ENCODE measurements at places on chromosomes 12 and 14.

- no peak for DNase-seq
Observed at GRCh38 chr12:127963933-127964332, 303.0 kb upstream of the TMEM132C start.

DNA sequence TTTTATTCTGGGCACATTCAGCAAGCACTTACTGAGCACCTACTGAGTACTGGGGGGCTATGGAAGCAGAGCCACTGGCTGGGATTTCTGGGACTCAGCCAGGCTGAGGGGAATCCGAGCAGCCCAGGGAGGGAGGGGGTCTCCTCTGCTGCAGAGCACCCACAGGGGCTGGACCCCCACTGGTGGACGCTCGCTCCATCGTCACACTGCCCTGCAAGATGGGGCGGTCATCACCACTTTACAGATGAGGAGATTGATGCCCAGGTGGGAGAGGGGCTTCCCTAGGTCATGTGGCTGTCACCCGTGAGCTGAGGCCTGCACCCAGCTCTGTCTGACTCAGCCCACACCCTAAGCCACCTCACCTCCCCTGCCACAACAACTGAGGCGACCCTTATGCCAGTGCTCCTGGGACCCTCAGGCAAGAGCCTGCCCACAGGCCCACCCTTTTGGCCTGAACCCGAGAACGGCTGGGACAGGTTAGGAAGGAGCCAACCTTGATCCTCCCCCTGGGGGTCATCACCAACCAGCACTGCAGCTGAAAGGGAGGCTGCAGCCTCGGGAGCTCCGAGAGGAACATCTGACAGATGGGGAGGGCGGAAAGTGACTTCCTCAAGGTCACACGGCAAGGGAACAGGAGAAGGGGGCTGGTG, 74.4 kb downstream of the SERPINA3 start:
- DNase-seq = no peak

GRCh38 chr12:30622509-30622908, 73.2 kb downstream of the IPO8 start:
- no peak for DNase-seq

DNA sequence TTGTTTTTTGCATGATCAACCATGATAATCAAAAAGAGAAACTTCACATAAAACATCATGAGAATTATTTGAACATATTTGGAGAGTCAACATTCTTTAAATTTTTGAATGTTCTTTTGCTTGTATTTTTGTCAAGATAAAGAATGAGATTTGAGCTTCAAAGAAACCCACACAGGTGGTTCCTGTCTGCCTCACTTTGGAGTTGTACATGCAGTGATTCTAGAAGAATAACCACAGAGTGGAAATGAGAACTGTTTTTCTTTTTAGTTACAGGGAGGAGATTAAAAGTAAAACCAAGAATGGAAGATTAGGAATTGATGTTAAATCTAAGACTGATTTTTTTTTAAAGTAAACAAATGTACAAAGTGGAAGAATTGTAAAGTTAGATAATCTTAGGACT, 2.3 kb upstream of the ZNF705A start:
- DNase-seq = no peak

- no peak for DNase-seq
Observed at GRCh38 chr12:103799504-103799856, 41.6 kb downstream of the NT5DC3 start.

GRCh38 chr14:23539248-23540140, 12.1 kb downstream of the ZFHX2 start:
- peak; percentile 80 for DNase-seq

DNA sequence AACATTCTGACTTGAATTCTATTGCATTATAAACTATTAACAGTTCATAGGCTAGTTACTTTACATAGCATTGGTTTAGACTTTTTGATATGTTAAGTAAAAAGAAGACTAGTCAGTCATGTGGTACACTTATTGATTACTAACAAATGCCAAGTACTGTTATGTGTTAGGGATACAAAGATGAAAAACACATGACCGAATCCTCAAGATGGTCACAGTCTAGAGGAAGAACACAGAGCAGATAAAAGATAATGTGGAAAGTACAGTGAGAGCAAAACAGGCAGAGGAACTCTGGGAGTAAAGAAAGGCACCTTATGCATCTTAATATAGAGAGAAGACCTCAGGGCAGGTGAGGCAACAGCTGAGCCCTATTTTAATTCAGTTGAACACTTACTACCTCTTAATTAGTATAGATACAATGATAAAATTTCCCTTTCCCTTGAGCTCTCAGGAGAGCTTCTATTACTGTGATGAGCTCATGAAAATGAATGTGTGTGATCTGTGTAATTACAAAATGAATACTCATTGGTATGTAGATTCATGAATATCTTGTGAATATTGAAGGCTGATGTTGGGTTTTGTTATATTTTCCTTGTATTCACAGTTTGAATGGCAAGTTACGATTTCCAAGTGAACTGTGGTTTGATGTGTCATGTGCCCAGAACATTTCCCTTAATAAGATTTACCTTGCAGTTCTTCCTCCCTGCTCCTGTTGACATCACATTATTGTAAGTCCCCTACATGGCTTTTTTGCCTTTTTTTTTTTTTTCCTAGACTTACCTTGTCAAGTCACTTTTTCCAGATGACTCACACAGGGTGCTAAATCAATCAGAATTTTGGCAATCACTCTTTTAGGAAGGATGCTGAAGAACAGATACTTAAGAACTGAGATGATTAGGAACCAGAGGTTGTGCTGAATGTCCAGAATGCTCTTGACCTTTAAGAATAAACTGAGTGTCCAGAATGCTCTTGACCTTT, 29.5 kb upstream of the MSRB3 start:
- DNase-seq = no peak

DNA sequence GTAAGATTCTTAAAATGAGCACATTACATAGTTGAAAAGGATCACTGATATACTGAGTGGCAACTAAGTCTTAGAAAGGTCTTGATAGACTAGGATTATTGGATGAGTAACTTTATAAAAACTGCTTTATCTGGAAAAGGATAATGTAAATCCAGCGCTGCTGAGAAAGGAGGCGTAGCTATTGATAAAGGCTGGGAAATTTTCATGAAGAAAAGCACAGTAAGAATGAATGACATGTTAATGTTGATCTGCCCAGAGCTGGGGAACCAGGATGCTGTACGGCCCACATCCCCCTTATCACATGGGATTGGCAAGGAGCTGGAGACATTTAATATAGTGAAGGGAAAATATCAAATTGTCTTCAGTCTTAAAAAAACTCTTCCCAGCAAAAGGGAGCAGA, 174.0 kb downstream of the APAF1 start:
- no peak for DNase-seq

- no peak for DNase-seq
Observed at GRCh38 chr14:57212919-57213318, 55.8 kb downstream of the EXOC5 start.

- DNase-seq = no peak
Observed at GRCh38 chr14:38056270-38056669, 151.4 kb upstream of the SSTR1 start.

DNA sequence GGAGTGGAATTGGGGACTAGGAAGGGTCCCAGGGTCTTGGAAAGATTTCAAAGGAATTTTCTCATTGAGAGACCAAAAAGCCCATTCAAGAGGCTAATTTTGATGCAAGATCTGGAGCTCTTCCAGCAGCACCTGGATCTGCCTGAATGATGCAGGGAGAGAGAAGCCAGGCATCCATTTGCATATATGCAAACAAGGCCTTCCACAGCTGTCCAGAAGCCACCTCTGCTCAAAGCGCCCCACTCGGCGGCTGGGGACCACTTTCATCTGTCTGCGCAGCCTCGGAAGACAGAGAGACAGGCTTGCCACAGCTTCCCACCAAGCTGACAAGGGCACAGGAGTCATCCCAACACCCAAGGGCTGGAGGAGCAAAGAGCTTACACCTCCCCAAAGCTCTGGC, 295.6 kb downstream of the DPF3 start:
- no peak for DNase-seq

Measured in NCI-H1694 (cell line).